ENCODE measurements at places on chromosomes 7 and 10.
A peak's percentile ranks its signal among the peaks of the same experiment; 100 is the strongest.

DNA sequence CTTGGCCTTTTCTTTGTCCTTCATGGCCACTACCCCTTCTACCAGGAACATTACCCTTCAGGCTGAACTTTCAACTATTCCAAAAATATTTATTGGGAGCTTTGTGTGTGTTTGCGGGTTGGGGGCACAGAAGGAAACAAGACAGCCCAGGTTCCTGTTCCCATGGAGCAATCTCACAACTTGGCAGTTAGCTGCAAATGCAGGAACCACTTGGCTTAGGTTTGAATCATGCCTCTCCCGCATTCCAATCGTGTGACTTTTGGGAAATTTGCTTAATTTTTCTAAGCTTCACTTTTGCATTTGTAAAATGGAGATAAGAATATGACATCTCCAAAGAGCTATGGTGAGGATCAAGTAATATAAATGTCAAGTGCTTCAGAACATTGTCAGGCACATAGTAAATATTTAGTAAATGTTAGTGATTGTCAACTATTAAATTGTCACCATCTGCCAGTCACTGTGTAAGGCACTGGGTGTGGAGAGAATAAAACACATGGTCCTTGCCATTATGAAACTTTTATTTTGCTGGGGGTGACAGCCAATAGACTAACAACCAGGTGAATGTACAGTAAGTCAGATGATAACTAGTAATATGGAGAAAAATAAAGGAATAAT, 277.1 kb downstream of the SNX13 start:
- DNase-seq: no peak

DNA sequence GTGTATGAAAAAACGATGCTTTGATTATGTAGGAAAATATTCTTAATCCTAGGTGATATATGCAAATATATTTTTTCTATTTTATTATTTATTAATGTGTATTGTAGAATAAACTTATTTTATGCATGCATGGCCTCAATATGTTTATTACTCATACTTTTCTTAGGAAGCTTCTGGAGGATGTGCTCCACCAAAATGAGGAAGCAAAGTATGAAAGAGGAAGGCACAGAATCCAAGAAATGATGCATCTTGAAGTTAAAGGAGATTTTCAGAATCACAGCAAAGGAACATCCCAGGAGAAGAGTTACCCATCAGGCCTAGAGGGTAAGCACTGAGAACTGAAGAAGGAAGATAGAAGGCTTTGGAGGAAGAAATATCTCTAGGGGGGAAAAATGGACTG, 35.0 kb upstream of the MRPS16 start:
- DNase-seq: no peak

GRCh38 chr7:3082831-3083230, 39.2 kb upstream of the CARD11 start:
- DNase-seq: no peak

DNA sequence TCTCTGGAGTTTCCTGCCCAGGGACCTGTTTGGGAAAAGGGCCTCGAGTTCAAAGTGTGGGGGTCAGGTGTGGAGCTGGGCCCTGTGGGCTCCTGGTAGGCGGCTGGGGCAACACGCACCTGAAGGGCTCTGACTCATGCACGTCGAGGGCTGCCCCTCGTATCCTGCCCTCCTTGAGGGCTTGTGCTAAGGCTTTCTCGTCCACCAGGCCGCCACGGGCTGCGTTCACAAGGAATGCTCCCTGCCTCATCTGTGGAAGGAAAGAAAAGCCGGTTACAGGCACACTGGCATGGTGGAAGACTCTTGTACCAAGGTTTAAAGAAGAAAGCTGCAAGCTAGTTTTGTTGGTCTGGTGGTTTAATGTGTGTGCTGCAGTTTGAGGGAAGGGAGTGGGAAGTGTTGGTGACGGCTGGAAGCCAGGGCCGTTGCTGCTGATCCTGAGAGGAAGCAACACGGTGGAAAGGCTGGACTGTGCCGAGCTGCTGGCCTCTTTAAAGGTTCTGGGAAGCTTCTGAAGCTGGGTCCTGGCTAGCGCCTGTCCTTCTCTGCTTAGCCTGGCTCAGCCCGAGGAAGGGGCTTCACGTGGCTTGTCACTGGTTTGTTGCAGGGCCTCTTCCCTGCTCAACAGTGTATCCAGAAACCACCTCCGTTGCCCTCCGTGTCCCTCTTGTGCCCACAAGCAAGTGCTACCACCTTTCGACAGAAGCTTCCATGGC, 52.0 kb downstream of the ZRANB1 start:
- peak; percentile 17 for DNase-seq

DNA sequence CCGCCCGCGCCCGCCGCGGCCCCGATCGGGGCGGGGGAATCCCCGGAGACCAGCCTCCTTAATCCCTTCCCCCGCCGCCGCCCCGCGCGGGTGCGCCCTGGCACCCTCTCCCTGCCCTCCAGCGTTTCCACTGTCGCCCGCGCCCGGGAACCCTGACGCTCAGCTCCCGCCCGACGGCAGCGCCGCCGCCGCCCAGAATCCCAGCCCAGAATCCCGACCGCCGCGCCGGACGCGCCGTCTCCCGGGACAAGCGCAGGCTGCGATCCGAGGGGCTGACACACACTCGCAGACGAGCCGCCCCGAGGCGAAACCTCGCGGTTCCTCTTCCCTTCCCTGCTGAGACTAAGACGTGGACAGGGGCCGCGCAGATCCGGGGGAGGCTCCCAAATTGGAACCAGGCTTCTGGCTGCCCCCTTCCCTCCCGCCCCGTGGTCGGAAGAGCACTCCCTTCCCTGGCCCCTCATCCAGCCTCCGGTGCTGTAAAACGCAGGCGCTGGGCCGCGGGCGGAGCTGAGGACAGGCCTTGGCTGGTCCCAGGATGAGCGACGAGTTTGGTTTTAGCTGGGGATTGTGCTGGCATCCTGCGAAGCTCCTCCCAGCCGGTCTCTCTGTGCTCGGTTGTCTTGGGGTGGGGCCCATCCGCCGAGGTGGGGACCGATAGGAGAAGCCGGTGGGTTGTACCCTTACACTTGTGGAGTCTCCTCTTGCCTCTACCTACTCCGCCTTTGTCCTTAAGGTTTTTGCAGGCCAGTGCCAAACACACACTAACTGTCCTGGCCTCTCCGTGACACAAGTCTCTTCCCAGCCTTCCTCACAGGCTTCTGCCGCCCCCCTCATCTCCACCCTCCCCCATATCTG, 1.1 kb downstream of the MARVELD1 start:
- peak; percentile 91 for DNase-seq

DNA sequence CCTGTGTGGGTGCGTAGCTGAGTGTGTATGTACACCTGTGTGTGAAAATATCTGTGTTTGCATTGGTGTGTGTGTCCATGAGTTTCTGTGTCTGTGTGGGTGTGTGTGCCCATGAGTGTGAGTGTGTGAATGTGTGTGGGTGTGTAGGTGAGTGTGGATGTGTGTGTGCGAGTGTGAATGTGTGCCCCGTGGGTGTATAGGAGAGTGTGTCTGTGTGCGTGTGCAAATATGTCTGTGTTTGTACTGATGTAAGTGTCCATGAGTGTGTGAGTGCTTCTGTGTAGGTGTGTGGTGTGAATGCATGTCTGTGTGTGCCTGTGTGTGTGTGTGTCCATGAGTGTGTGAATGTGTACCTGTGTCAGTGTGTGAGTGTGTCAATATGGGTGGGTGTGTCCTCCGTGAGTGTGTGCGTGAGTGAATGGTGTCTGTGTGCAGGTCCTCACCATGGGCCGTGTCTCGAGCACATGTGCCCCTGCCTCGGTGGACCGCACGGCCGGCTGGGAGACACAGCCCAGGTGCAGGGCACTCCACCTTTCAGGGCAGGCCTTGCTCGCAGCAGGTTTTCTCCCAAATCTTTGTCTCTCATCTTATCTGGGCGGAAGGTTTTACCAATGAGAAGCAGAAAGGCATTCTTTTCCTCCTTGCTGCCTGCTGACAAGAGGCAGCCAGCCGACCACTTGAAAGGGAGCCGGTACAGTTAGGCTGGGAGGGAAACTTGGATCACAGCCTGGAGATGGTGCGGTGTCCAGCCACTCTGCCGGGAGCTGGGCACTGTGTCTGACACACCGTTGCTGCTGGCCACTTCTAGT, 107.1 kb upstream of the FAM20C start:
- DNase-seq: peak; percentile 64

DNA sequence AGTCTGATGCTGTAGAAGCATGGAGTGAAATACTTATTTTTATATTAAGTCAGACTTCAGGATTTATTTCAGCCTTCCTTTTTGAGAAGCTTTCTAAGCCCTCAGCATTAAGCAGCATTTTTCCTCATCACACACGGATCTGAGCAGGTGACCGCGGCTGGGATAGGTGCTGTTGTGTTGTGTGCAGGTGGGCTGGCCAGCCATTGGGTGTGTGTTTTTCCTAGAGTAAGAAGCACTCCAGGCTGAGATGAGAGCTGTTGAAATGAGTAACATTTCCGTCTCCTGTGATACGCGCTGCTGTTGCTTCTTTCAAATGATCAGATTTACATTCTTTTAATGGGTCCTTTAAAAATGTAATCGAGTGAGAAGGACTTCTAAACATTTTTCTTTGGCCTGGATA, 63.9 kb downstream of the INSYN2A start:
- DNase-seq: peak; percentile 56

All from upper lobe of left lung (tissue), 6 donors.